Natural killer cell (primary cell): ENCODE measurements at places on chromosomes 16 and 17.

GRCh38 chr17:51257150-51258081 is 2.4 kb downstream of the MBTD1 start:
- H3K36me3 ChIP-seq = peaks cover 17% of the 10 kb centered on the region
- no peak overlapping the region for H3K4me3 ChIP-seq
- no peak for DNase-seq

DNA sequence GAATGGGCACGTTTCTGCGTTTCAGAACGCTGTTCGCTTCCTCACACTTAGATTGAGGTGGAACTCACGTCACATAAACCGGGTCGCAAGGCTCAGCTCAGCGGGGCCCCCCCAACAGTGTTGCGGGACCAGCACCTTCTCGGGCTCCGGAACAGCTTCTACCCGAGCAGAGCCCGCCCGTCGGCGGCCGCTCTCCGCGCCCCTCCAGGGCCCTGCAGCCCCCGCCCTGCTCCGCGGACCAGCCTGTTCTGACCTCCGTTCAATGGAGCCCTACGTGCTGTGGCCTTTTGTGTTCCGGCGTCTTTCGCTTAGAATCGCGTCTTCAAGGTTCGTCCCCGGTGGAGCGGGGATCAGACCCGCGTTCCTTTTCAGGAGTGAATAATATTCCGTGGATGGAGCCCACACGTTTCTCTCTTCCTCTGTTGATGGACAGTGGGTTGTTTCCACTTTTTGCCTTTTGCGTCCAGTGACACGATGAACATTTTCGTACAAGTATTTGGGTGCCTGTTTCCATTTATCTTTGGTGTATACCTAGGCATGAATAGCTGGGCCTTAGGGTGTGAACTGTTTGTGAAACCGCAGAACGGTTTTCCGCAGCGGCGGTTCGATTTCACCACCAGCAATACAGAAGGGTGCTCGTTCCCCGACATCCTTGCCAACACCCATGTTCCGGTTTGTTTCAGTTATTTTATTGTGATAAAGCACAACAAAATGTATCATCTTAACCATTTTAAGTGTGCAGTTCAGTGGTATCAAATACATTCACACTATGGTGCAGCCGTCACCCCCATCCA is 2.3 kb upstream of the SLC22A31 start:
- no peak for DNase-seq
- H3K4me3 ChIP-seq = no peak overlapping the region
- no peaks in the 10 kb centered on the region for H3K36me3 ChIP-seq
- H3K4me1 ChIP-seq = peaks cover 15% of the 10 kb centered on the region

DNA sequence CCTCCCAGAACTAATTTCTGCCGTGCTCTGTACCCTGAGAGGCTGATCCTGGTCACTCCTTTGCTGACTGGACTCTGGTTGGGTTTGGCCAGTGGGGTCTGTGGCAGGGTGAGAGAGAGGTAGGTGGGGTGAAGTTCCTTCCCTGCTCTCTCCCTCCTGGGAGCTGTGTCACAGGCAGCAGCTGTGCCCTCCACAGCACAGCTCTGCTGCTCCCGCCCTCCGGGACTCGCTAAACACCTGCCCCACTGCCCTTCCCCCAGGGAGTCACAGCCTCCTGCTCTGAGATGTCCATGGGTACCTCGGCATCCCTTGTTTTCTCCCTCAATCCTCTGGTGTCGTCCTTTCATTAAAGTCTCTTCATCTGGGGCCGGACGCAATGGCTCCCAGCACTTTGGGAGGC is 66.4 kb downstream of the SRCIN1 start:
- no peak overlapping the region for H3K27ac ChIP-seq
- H3K4me3 ChIP-seq = no peak overlapping the region
- H3K27me3 ChIP-seq = no peaks in the 10 kb centered on the region
- no peaks in the 10 kb centered on the region for H3K4me1 ChIP-seq
- H3K36me3 ChIP-seq = no peaks in the 10 kb centered on the region

GRCh38 chr16:52781005-52781630 is 234.2 kb upstream of the TOX3 start:
- H3K36me3 ChIP-seq = no peaks in the 10 kb centered on the region
- no peaks in the 10 kb centered on the region for H3K4me1 ChIP-seq
- no peak overlapping the region for H3K27ac ChIP-seq

GRCh38 chr17:70636517-70637133 is 467.3 kb downstream of the KCNJ2 start:
- no peak overlapping the region for H3K4me3 ChIP-seq
- H3K4me1 ChIP-seq = no peaks in the 10 kb centered on the region
